ENCODE measurements at places on chromosomes 5 and 9.

GRCh38 chr9:112367465-112367864 lies 12.4 kb upstream of the HSDL2 start:
- no peak for DNase-seq

GRCh38 chr5:112711436-112711835 lies 26.2 kb upstream of the APC start:
- DNase-seq = no peak

GRCh38 chr5:24162343-24162742 lies 482.4 kb downstream of the CDH10 start:
- no peak for DNase-seq

GRCh38 chr5:159331093-159331973 lies 1.0 kb upstream of the IL12B start:
- peak; percentile 33 for DNase-seq

GRCh38 chr9:136133191-136133958 lies 14.7 kb upstream of the TMEM250 start:
- DNase-seq = no peak

- DNase-seq = no peak
These were observed 47.4 kb upstream of the ATG10 start for GRCh38 chr5:81924442-81924841.

DNA sequence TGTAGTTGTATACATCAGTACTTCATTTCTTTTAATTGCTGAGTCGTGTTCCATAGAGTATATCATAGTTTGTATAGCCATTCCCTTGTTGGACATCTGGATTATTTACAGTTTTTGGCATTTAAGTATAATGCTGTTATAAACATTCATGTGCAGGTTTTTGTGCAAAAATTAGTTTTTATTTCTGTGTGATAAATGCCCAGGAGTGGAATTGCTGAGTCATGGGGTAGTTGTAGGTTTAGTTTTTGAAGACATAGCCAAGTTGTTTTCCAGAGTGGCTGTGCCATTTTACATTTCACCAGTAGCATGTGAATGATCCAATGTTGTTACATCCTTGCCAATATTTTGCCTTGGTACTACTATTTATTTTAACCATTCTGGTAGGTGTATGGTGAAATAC lies 12.5 kb downstream of the ZNF354B start:
- no peak for DNase-seq

- no peak for DNase-seq
These were observed 79.9 kb upstream of the CPEB4 start for GRCh38 chr5:173808079-173808808.

- DNase-seq = peak; percentile 5
These were observed 10.0 kb downstream of the TCF7 start for GRCh38 chr5:134124289-134125038.

DNA sequence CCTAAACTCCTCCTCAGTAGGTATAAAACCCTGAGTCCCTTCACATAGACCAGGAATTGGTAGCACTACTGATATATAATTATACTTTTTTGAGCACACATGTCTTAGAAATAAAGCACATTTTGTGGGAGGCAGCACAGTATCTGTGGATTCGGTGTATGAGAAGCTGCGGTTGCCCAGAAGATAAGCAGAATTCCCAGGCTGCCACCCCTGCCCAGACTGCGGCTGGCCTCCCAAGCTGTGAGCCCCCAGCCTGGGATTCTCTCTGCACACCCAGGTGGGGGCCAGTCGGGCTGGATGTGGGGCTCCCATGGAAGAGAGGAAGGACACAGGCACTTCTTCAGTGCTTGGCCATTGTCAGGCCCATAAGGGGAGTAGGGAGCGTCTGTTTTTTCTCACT lies 25.6 kb upstream of the ANGPTL2 start:
- no peak for DNase-seq

GRCh38 chr9:31912636-31913035 lies 471.8 kb upstream of the ACO1 start:
- DNase-seq = no peak

- peak; percentile 33 for DNase-seq
These were observed 28.2 kb downstream of the YIPF5 start for GRCh38 chr5:144142139-144142823.

DNA sequence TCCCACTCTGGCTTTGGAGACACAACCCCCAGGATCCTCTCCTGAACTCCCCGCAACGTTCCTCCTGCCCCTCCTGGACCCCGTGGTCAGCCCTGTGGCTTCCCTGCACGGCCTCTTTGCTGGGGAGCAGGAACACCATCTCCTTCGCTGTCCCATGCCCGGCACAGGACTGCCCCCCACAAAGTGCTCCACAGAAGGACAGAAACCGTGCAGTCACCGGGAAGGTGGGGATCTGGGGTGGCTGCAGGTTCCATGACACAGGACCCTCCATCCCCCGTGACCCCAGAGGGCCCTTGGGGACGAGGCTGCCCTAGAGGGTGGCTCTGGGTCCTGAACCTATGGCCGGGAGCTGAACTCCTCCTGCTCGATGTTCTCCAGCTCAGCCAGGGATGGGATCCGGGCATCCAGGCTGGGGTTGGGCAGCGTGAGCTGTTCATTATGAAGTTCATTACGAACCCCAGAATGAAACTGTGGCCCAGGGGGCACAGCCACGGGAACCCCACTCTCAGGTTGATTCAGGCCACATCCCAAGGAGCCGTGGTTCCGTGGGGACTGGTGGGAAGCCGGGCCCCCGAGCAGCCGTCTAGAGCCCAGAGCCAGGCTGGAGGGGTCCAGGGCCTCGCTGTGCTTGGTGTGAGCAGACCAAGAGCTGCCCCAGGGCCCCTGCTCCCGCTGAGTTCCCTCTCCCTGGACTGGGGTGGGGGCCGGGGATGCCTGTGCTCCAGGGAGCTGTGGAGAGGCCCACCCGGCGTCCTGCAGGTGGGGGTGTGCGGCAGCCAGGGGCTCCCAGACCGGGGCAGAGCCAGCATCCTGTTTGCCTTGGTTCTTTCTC lies 684 bp upstream of the SLC6A19 start:
- DNase-seq = no peak

DNA sequence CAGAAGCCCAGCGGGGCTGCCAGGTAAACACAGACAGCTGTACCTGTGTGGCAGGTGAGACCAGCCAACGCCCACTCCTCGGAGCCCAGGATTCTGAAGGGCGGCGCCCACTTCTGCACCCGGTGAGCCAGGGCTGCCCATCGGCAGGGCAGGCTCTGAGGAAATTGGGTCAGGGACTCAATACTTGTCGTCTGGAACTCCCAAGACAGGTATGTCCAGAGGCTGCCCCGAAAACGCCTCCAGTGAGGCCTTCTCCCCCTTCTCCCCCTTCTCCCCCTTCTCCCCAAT lies 19.8 kb downstream of the GLT6D1 start:
- DNase-seq = no peak

- DNase-seq = no peak
These were observed 265.6 kb downstream of the TUSC1 start for GRCh38 chr9:25412646-25413045.

DNA sequence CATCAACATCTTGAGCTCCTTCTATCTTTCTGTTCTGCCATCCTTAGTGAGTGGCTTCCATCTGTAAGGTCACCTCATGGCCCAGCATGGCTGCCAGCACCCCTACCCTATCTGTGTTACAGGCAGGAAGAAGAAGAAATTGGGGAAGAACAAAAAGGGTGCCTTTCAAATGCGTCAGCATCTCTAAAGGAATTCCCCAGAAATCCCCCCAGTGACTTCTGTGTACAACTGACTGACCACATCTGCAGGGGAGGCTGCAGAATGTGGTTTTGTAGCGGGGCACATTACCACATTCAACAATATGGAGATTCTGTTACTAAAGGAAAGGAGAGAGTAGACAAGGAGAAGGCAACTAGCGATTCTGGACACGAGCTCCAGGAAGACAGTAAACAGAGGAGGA lies 40.1 kb downstream of the ALG2 start:
- DNase-seq = peak; percentile 40

DNA sequence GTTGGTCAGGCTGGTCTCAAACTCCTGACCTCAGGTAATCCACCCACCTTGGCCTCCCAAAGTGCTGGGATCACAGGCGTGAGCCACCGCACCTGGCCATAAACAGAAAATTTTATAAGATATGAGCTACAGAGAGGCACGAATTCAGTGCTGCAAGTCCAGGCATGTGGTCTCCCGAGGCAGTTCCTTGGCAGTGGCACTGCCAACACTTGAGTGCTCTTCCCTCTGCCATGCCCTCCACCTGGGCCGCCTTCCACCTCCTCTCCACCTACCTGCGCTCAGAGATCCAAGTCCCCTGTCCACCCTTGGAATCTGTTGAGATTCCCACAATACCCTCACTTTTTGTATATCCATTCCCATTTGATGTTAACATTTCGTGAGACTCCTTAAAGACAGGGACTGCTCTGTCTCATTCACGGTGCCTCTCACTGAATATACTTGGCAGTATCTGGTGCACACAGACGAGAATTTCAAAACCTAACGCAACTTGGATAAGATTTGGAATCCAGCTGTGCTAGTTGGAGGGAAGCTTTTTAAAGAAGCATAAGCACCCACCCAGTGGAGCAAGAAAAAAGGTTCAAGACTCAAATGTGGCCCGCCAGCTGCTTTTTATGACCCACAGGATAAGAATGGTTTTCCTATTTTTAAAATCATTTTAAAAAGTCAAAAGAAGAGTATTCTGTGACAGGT lies 68.3 kb downstream of the DCP2 start:
- no peak for DNase-seq

All from kidney glomerular epithelial cell (primary cell).